ENCODE measurements at places on chromosomes 2 and 18.

GRCh38 chr2:158990397-158991214 lies 22.2 kb downstream of the TANC1 start:
- no peak for DNase-seq

DNA sequence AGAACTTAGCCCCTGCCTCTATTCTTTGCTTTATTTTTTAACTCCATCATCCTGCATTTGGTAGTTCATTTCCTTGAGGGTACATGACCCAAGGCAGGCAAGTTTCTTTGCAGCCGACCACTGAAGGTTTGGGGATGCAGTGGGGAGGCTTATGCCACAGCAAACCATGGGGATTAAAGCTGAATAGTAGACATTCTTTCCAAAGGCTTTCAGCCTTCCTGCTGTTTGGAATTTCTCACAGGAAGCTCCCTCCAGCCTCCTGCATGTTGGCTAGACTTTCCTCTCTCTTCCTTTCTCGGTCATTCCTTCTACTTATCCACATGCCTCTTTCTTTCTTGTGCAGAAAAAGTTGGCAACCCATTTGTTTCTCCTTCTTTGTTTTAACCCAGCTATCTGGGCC lies 77.3 kb downstream of the SOCS6 start:
- no peak for DNase-seq

DNA sequence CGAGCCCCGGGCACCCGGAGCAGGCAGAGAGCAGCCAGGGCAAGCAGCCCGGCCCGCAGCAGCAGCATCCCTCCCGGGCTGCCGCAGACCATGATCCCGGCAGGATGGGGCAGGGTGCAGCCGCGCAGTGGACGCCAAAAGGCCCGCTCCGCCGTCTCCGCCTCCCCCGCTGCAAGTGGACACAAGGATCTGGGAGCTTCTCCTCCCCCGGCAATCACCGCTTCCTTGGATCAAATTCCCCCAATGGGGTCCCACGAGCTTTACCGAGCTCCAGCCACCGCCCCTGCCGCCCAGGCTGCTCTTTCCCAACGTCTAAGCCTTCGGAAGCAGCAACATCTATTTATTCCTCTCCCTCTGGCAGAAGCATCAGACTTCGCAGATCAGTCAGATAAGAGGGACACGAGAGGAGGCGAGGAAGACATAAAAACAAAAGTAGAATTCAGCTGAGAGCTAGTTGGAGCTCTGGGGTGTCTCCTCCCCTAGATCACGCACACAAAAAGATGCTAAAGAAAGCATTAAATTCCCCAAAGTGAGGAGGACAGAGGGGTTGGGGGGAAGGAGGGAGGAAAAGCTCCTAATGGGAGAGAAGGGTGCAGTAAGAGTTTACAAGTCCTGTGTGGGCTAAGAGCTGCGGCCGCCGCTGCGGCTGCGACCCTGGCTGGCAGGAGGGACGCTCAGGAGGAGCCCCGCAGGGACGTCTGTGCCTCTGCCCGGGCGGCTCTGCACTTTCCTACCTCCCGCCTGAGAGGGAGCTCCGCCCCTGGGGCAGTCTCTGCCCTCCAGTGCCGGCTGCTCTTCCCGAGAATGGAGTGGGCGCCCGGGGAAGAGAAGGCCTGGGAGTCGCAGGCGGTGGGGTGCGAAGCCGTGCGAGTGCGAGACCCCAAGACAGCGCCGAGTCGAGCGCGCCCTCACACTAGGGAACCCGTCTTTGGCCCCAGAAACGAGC lies at the start of gene FRZB:
TSS of gene FRZB (minus strand) at position 177 of the 946 bp plus-strand sequence. CDS start at position 92, 85 bp downstream.
- DNase-seq, result peak; percentile 9

DNA sequence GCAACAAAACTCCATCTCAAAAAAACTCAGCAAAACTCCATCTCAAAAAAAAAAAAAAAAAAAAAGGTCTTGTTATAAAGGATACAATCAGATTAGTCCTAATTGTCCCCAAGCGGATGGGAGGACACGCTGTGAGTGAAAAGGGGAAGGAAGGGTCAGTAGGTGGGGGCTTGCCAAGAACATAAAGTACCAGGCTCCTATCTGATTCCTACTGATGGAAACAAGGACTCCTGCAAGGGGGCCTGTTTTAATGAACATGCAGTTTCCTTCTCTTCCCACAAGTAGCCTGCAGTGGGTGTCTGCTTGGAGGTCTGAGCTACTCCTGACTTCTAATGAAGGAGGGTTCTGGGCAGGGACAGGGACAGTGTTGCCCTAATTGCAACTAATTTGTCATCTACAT lies 7.9 kb downstream of the SCG2 start:
- DNase-seq, result no peak

DNA sequence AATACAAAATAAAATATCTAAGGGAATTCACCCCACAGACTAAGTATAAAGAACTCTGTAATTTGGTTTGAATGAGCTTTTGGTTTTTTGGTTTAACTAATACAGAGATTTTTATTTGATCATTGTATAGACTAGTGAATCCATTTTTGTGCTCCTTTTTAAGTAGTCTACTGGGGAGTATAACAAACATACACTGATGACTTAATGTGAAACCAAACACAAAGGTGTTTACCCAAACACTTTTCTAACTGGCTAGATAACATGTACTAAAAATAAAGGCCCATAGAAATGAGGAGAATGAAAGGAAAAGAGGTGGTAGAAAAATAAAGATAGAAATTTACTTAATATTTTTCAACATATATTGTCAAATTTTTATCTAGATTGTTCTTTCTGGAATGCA lies 146.0 kb downstream of the NRXN1 start:
- no peak for DNase-seq

- no peak for DNase-seq
Observed at GRCh38 chr2:234189786-234190300, 139.3 kb downstream of the SPP2 start.

- no peak for DNase-seq
Observed at GRCh38 chr2:19987936-19988335, 2.0 kb downstream of the WDR35 start.

DNA sequence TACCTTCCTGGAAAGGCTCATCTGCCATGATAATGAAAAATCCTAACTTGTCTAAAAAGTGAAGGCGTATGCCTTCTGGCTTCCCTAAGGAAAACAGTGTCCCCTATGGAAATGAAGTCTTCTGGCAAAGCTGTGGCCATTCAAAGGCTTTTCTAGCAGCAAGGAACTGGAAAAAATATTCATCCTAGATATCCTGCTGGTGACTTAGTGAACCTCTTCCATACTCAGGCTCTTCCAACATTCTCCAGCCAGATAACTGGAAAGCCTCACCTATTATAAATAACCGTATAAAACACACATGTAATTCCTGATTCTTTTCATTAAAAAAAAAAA lies 84.7 kb downstream of the RBMS1 start:
- no peak for DNase-seq

DNA sequence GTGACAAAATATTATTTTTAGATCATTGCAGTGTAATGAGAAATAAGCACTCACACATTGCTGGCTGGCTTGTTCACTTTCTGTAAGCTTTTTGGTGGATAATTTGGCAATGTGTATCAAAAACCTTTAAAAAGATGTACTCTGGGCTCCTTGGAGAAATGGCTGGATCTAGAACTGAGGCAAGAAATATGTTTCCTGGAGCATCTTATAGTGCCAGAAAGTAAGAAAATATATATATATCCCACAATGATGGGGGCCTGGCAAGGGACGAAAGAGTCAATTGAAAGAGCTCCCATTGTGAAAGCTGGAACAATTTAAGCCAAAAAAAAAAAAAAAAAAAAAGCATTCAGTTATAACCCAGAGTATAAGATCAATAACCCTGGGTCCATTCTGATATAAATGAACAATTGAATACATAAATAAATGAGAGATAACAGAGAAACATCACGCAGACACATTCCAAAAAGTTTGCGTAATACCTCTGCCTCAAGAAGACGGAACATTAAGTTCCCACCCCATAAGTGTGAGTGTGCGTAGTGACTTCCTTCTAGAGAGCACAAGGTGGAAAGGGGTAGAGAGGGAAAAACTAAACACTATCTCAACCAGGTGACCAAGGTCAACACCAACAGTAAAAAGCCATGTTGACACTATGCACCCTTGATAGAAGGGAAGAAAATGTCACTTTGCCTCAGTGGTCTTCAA lies 77.5 kb downstream of the BIN1 start:
- DNase-seq, result no peak

GRCh38 chr2:181142514-181142913 lies 162.1 kb downstream of the UBE2E3 start:
- DNase-seq, result no peak

GRCh38 chr2:3598912-3599854 lies 4.3 kb downstream of the COLEC11 start:
- no peak for DNase-seq

All from hippocampal formation (tissue), 2 donors.